ENCODE measurements at places on chromosomes 2 and 18.
A peak's percentile ranks its signal among the peaks of the same experiment; 100 is the strongest.

DNA sequence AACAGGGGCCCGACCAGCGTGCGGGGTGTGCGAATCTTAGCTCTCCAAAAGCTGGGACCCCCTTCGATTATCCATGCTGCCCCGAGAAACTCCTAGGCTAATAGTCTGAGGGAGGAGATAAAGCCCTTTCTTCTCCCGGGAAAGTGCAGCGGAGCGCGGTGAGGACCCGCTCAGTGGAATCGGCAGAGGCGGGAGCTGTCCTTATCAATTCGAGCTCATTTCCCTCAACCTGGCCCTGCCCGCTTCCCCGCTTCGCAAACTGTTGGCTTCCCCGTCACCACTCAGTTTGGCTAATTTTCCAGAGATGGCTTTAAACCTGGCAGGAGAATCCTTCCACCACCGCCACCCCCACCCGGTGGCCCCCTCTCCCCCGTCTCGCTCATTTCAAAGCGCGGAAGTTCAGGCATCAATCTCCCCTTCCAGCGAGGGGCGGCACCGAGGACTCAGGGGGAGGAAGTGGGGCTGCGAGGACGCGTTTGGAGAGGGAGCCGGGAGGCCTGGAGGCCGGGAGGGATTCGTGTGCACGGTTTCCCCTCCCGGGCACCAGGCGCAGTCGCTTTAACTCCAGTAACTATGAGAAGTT is 1.6 kb downstream of the KLHL14 start:
- DNase-seq = no peak

GRCh38 chr18:13216092-13216582 is 2.4 kb upstream of the LDLRAD4 start:
- peak; percentile 35 for DNase-seq

DNA sequence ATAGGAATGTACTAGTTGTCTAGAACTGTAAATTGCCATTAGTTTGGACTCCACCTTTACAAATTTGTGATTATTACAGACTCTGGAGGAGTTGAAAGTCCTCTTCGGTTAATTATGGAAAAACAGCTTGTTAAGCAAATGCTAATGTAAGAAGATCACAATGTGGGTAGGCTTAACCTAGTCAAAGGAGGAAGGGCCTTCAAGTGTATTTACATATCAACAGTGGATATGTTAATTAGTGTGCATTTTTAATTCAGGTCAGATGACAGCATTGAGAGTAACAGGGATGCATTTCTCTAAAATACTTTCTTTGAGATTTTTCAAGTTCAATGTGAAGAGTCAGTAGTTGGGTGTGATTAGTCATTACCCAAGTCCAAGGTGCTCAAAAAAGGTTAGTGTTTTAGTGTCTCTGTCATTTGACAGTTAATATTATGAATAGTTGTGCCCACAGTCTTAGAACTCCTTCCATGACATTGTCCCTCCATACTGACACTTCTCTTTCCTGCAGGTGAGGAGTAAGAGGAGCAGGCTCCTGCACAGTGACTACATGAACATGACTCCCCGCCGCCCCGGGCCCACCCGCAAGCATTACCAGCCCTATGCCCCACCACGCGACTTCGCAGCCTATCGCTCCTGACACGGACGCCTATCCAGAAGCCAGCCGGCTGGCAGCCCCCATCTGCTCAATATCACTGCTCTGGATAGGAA is 28.0 kb downstream of the CD28 start:
- no peak for DNase-seq

DNA sequence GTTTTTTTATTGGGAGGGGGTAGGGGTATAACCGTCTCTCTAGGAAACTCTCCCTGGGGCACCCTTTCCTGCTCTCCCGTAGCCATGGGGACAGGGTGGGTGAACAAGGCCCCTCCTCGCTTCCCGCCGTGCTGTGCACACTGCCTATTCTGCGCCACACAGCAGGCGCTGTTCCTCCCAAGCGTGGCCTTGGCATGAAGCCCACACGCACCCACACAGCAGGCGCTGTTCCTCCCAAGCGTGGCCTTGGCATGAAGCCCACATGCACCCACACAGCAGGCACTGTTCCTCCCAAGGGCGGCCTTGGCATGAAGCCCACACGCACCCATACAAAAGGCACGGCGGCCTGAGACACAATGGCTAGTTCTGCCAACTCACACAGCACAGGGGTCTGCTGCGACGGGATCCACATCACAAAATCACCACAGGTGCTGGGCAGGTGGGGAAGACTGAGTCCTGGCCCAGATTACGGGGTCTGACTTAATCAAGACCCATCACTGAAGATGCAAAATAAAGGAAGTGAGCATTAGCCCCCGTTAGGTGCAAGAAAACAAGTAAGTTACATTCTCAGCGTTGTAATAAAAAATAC is 46.6 kb upstream of the TPO start:
- no peak for DNase-seq

GRCh38 chr2:238895891-238896600 is 48.2 kb downstream of the TWIST2 start:
- DNase-seq = no peak

- DNase-seq = no peak
Observed at GRCh38 chr2:231315896-231316295, 79.6 kb upstream of the B3GNT7 start.

- DNase-seq = no peak
Observed at GRCh38 chr18:44786257-44786656, 105.6 kb downstream of the SETBP1 start.

GRCh38 chr2:100962366-100963025 is 39.6 kb upstream of the RPL31 start:
- no peak for DNase-seq

GRCh38 chr2:220959391-220959802 is 612.7 kb downstream of the EPHA4 start:
- DNase-seq = no peak

GRCh38 chr2:11121099-11121822 is 34.0 kb upstream of the SLC66A3 start:
- no peak for DNase-seq

DNA sequence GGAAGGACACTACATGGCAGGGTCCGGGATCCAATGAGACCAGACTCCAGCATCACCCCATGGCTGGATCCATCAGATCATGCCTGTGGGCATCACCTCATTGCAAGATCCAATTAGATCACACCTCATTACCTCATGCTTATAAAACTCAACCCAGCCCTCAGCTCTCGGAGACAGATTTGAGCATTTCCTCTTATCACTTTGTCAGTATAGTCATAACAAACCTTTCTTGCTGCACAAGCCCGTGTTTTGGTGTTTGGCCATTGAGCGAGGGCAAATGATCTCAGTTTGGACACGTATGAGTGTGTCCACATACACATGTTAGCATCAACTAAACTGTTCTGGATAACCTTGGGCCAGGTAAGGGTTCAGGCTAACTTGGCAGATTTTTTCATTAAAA is 58.8 kb downstream of the CCDC195 start:
- DNase-seq = no peak

GRCh38 chr2:41947701-41948396 is 100.0 kb upstream of the PKDCC start:
- no peak for DNase-seq

GRCh38 chr18:72261590-72261989 is 282.6 kb downstream of the CBLN2 start:
- DNase-seq = no peak

DNA sequence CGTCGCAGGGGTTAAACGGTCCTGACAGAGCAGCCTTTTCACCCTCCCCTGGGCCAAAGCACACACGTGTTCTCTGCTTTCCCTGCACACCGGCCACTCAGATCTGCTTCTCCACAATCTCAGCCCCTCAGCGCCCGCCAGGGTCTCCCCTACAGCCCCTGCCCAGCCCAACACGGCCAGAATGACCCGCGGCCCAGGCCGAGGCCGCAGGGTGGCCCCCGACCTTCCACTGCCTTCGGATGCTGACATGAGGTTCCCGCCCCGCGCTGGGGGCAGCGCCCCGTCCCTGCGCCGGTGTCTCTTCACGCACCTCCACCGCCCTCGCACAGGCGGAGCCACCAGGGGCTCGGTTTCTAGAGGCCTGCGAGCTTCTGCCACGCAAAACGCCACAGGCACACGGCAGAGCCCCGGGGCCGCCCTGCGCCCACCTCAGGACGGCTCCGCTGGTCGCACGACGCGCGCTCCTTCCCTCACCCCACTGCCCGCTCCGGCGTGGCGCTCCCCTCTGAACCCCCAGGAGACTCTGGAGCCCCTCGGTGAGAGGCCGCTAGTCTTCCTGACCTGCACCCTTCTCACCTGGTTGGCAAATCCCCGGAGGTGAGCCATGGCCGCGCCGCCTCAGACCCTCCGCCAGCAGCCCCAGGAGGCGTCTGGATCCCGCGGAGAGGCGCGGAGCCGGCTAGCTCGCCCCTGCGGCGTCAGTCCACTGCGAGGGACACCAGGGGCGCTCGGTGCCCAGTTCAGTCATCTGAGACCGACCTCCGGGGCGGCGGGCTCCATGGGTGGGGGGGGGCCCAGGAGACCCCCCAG is 749 bp downstream of the STK25 start:
- no peak for DNase-seq

- DNase-seq = no peak
Observed at GRCh38 chr2:19963386-19963785, 26.5 kb downstream of the WDR35 start.

GRCh38 chr18:36947820-36948348 is 119.0 kb downstream of the KIAA1328 start:
- DNase-seq = peak; percentile 82

DNA sequence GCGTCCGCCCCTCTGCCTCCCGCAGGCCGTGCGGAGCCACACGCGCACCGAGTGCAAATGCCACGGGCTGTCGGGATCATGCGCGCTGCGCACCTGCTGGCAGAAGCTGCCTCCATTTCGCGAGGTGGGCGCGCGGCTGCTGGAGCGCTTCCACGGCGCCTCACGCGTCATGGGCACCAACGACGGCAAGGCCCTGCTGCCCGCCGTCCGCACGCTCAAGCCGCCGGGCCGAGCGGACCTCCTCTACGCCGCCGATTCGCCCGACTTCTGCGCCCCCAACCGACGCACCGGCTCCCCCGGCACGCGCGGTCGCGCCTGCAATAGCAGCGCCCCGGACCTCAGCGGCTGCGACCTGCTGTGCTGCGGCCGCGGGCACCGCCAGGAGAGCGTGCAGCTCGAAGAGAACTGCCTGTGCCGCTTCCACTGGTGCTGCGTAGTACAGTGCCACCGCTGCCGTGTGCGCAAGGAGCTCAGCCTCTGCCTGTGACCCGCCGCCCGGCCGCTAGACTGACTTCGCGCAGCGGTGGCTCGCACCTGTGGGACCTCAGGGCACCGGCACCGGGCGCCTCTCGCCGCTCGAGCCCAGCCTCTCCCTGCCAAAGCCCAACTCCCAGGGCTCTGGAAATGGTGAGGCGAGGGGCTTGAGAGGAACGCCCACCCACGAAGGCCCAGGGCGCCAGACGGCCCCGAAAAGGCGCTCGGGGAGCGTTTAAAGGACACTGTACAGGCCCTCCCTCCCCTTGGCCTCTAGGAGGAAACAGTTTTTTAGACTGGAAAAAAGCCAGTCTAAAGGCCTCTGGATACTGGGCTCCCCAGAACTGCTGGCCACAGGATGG is 7.1 kb upstream of the WNT10A start:
- DNase-seq = no peak

DNA sequence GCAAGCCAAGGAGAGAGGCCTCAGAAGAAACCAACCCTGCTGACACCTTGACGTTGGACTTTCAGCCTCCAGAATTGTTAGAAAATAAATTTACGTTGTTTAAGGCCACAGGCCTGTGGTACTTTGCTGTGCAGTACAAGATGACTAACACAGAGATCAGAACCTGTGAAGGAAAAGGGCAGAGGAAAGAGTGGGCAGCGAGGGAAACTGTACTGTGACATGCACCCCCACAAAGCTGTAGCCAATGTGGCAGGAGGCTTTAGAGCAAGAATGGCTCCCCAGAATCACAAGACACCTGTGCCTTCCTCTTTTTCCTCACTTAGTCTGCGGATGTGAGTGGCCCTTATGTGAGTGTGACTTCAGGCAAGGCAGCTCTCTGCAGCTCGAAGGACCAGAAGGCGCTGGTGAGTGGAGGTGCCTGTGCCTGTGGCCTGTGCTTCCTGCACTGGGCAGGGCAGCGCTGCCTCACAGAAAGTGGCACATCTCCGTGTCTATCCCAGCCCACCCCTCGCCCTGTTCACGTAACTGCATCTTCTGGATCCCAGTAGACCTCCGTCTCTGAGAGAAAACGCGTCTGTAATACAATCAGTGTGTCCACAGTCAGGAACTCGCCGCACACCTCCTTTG is 89.5 kb downstream of the MRPS9 start:
- DNase-seq = no peak

DNA sequence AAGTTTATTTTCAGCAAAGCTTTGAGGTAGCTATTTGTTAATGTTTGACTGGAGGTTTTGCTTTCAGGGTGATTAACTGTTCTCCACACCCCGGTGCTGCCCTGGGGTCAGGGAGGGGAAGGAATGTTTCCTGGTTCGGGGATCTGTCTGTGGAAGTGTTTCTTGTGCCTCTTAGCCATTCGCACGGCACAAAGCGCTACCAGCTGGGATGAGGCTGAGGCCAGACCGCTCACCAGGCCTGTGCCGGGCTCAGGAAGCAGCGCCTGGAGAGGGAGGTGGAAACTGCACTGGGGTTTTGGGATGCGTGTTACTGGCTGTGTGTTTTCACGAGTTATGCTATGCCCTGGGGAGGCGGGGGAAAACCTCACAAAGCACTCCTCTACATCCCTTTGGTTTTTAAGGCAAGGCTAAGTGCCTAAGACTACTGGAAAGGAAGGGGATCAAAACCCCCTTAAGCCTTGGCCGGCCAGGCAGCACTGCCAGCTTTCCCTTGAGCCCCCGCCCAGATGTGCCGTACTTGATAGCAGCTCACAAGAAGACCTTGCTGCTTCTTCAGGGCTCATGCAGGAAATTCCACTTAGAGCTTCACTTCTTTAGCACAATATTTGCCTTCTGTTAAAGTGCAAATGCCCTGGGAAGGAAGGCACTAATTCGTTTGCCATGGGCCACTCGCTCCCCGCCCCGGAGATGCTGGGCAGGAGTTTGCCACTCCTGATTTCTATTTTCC is 65.7 kb upstream of the CNGA3 start:
- DNase-seq = no peak

DNA sequence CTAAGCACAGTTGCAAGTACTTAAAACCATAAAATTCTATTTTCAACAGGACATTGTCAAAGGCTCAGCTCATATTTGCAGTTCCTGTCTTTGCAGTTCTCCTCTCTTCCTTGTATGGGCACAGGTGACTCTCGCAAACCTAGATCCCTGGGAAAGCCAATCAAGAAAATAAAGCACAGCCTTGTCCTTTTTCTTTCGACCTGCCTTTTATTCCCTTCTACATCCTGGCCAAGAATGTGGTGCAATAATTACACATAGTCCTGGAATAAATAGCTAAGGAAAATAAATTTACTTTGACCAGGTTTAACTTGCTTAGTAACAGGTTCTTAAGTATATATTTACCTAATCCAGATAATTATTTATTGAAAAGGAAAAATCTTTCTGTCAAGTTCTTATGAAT is 20.2 kb downstream of the ATG16L1 start:
- DNase-seq = no peak

DNA sequence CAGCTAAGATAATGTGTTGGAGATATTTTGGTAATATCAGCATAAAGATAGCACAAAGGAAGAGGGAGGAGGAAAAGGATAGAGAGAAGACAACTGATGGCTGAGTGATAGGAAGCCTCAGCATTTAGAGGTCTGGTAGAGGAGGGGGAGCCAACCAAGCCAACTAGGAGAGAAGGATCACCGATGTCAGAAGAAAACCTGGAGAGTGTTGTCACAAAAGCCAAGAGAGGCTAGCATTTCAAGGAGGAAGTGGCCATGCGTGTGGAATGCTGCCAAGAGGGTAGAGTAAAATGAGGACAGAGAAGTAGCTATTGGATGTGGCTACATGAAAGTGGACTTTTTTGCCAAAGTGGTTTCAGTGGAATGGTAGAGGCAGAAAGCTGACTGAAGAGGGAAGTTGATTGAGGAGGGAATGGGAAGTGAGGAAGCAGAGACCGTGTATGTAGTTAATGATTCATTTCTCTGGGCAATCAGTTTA is 34.3 kb downstream of the LCLAT1 start:
- no peak for DNase-seq

GRCh38 chr2:27008678-27009077 is 24.1 kb upstream of the TMEM214 start:
- no peak for DNase-seq

Measured in iPS DF 6.9 (cell line).